ENCODE measurements at places on chromosomes 1 and 21.

DNA sequence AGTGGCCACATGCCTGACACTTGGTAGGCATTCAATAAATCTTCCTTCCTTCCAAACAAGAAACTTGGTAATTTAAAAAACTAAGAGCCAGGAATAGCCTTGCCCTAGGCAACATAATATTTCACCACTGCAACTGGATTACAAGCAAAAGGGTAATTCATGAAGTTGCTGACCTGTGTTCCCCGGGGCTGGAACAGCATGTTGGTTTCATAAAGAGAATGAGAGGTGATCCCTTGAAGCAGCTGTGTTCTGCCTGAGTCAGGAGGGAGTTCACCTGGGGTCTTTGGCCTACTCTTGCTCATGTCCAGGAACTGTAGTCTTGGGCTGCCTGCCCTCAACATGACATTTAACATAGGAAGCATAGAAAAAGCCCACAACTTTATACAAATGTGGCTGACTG lies 329.0 kb upstream of the DAB1 start:
- no peak for DNase-seq

GRCh38 chr1:16391411-16391810 lies 24.4 kb downstream of the SZRD1 start:
- DNase-seq, result no peak

DNA sequence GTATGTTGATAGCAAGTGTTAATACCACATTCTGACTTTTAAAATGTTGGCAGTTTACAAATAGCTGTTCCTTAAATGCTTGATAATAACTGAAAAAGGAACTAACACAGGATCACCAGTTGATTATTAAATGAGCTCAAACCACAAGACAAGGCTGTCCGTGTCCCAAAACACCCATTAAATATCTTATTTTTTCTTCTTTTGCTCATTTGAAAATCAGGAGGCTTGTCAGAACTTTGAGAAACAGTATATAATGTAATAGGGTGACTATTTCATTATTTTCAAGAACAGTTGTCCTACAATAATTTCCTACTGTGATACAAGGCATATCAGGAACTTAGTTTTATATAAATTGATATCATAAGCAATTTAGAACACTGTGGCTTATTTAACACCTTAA lies 2.7 kb downstream of the CDKN2C start:
- DNase-seq, result no peak

GRCh38 chr1:160800645-160801408 lies 4.9 kb downstream of the LY9 start:
- no peak for DNase-seq

- no peak for DNase-seq
Measured at GRCh38 chr21:34916446-34916845, 132.7 kb downstream of the RUNX1 start.

GRCh38 chr1:171245458-171246064 lies 2.7 kb upstream of the FMO1 start:
- DNase-seq, result no peak

DNA sequence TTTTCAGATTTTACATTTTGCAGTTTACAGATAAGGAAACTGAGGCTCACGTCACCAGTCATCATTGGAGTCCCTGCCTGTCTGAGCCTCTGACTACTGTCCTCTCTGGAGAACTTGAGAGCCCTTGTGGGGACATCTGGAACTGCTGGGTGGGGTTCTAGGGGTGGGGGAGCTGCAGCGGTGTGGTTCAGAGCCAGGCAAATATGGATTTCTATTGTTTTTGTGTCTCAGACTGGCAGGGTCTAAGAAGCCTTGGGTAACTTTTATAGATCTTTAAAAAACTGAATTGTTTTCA lies 46.9 kb downstream of the IER5 start:
- DNase-seq, result no peak

GRCh38 chr1:106780066-106780465 lies 276.4 kb upstream of the PRMT6 start:
- no peak for DNase-seq

DNA sequence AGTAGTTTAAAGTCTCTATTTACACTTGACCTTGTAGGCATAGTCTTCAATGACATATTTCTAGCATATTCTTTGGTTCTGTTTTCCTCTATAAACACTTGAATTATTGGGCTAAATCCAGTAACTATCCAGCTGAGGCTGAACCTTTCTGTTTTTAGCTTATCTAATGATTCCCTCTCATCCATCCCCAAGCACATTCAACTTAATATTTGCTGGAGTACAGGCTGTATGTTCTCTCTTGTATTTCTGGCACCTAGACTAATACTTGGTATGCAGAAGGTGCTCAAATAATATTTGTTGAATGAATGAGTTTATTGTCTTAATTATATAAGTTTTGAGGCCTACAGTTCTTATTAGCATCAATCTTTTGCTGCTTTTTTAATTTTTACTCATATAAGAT lies 88.7 kb downstream of the RABGAP1L start:
- DNase-seq, result no peak

DNA sequence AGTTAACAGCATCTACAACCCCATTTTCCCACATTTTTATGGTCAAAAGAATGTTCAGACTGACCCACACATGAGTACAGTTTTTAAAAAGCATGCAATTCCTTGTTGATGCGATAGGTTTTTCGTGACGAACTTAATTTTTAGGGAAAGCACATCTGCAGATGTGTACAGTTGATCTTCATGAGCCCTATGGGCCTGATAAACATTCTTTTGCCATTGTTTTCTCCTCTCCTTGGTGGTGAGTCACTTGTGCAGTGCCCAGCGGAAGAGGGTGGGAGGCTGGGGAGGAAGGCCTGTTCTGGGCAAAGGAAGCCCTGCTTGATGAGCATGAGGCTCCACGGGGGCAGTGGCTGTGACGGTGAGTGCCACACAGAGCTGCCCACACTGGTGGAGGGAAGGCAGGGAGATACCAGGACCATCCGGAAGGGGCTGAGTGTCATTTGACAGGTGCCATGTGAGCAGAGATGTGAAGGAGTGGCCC lies 5.3 kb downstream of the ARF1 start:
- no peak for DNase-seq

DNA sequence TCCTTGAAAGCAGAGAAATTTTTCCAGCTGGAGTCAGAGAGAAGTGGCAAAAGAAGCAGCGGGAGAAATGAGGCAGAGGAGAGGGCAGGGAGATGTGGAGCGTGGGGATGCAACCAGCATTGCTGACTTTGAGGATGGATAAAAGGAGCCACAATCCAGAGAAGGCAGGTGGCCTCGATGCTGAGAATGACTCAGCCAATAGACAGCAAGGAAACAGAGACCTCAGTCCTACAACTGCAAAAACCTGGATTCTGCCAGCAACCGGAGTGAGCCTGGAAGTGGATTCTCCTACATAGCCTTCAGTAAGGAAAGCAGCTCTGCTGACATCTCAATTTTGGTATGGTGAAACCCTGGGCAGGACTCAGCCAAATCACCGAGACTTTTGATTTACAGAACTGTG lies 128.9 kb upstream of the ATP1B1 start:
- no peak for DNase-seq

Data from effector CD4-positive, alpha-beta T cell (primary cell).